ENCODE measurements at places on chromosomes 13 and 19. TPM values are rescaled to one million over a fixed set of nuclear protein-coding genes. Genes with fewer than 3 reads are reported as not detected.

Gene PLK5
- total RNA-seq, result not detected

Gene CNFN
- not detected for total RNA-seq

Gene SIX5
- 0.97 TPM for total RNA-seq

DNA sequence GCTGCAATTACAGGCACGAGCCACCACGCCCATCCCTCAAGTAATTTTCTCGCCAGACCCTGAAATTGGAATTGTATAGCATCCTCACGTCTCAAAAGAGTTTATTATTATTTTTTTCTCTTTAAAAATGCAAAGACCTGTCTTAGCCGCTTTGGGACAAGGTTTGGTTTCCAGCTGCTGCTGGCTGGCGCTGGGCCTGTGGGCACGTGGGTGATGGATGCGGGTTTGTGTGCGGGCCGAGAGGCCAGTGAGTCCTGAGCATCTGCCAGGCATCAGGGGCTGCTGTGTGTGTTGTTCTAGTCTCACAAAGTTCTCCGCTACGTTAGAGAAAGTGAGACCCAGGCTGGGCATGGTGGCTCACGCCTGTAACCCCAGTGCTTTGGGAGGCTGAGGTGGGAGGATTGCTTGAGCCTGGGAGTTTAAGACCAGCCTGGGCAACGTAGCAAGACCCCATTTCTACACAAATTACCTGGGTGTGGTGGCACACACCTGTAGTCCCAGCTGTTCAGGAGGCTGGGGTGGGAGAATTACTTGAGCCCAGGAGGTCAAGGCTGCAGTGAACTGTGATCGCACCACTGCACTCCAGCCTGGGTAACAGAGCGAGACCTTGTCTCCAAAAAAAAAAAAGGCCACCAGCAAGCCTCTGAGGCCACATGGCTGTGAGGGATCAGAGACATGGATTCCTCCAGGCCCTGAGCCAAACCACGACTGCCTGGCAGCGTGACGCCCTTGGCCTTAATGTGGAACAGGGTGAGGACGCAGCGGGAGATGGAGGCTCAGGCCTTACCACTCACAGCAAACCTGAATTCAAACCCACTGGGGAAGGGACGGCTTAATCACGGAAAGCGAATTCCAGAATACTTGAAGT lies 4.7 kb upstream of the TMPRSS9 start:
- no peak overlapping the region for H3K27ac ChIP-seq
- peaks cover 2% of the 10 kb centered on the region for H3K27me3 ChIP-seq
- DNase-seq, result no peak

GRCh38 chr13:32811297-32811800 lies 204.9 kb upstream of the KL start:
- peak; percentile 28 for DNase-seq
- H3K27ac ChIP-seq, result peak overlapping the region; percentile 30
- H3K4me1 ChIP-seq, result peaks cover 11% of the 10 kb centered on the region
- no peak overlapping the region for H3K4me3 ChIP-seq

- H3K4me3 ChIP-seq, result no peak overlapping the region
These were observed 39.6 kb upstream of the CD177 start for GRCh38 chr19:43313711-43314495.

DNA sequence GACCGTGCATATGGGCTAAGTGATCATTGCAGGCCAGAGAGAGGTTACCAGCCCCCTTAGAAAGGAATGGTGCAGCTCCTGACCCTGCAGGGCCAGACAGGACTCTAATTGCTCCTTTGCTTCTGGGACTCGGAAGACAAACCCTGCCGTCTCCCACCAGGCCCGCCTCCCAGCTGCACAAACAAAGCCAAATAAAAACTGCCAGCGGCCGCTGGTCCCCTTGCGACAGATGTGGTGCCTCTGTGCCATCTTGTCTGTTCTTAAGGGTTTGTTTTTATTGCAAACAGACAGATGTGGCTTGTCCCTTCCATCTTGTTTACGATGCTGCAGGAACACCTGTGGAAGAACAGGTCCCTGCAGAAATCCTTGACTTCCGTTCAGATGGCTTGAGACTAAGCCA lies 434.4 kb upstream of the TSHZ3 start:
- H3K27ac ChIP-seq, result no peak overlapping the region
- no peaks in the 10 kb centered on the region for H3K36me3 ChIP-seq
- H3K27me3 ChIP-seq, result peaks cover 2% of the 10 kb centered on the region
- no peak for DNase-seq
